DMS79 treated with DMSO at 0.1 percent for 48 hours (cell line): ENCODE measurements at places on chromosomes 12 and 14.

- DNase-seq = no peak
These were observed 32.8 kb downstream of the COX8C start for GRCh38 chr14:93379831-93380230.

DNA sequence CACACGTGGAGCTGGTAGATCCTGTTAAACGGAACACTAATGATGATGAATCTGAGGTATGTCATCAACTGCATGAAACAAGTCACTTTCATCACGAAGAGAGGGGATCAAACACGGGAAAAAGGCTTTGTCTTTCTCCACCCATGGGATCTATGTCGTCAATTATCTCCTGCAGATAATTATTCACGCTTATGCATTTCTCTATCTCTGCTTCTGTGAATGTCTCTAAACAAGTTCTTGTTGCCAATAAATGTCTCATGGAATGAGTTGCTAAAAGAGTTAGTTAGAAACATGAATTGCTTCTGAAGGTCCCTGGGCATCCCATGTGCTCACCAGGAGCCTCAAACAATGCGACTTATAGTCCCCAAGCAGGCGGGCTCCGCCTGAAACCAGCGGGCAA is 1228.2 kb upstream of the TMEM132C start:
- DNase-seq = no peak

DNA sequence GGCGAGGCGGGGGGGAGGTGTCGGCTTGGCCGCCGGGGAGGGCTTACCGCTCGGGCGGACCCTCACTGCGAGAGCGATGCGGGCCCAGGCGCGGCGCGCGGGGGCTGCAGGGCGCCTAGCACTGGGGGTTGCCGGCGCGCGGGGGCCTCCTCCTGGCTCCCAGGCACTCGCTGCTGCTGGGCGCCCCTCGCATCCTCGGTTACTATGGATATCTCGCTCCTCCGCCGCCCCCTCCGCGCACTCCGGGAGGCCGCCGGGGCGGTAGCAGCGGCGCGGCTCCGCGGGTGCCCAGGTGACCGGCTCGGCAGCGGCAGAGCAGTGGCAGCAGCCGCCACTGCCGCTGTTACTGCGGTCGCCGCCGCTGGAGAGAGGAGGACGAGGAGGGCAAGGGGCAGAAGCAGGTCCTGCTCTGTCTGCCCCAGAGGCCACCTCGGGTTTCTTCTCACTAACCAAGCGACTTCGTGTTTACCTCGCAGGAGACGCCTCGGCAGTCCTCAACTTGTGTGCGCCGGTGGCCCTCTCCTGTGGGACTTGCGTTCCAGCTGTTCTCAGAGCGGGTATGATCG is 250.1 kb downstream of the APAF1 start:
- peak; percentile 39 for DNase-seq

- DNase-seq = peak; percentile 45
These were observed 6.8 kb upstream of the HNF1A start for GRCh38 chr12:120971299-120972180.

DNA sequence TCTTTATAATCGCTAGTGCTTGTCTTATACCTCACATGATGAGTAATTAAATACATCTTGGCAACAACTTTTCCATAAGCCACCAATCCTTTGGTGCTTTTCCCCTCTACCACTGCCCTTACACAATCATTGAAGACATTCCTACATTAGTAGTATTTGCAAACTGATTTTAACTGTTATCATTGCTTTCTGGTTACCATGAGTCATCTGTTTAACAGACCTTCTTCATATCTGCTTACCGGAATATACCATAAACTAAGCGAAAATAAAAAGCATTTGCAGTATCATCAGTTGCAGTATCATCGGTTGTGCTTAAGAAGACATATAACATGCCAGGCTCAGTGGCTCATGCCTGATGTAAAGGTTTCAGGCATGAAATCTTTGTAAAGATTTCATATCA is 54.8 kb upstream of the PLEKHA5 start:
- no peak for DNase-seq

DNA sequence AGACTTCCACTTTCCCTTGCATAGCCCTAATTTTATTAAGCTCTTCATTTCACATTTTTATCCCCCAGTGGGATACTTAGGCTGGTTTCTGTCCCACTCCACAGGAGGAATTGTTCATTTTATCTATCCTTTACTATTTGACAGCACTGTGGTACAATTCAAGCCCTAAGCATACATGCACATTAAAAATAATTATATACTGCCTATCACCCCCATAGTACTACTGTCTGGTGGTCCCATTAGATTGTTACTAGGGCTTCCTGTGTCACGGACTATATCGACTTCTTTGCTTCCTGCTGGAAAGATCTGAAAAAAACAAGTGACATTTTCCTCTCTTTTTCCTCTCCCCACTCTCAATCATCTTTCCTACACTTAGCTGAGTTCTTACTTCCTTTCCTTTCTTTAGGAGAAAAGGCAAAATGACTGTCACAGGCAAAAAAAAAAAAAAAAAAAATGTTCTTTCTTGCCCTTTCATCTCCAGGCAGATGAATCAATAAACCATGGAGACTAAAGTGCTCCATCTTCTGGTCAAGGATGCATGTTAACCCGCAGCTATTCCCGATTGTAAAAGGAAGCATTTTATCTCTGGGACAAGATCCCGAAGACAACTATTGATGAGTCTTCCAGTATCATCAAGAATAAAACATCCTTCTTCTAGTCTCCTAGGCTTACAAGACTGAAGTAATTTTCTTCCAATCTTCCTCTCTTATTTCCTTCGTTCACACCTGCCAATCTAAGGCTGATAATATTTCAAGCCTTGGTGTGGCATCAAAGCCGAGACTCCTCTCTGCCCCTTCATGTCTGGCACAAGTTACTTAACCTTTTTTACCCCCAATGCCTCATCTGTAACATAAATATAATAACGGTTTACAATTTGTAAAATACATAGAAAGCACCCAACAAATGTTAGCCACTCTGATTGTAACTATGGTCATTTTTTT is 94.4 kb upstream of the PLEKHG7 start:
- no peak for DNase-seq

DNA sequence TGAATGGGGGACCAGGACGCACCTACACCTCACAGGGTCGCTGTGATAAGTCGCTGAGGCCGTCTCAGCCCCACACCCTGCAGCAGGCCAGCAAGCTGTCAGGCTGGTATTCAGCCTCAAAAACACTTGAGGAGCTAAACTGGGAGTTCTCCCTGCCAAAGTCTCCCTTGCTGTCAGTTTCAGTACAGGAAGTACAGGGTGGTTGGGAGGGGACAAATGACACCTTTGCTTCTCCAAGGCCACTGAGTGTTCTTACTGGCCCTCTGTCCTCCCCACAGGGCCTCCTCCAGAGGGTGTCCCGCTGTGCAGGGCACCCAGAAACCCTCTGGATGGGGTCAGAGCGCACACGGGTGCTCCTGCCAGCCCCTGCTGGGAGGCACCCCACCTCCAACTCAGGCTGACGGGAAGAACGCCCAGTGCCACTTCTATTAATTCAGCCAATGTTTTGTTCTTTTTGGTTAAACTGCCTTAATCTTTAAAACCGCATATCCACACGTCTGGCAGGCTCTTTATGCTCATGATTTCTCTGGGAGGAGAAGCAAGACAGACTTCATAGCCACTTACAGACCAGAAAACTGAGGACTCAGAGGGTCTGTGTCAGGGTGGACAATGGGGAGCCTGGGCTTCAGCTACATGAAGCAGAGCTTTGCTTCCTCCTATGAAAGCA is 75.9 kb downstream of the ITPK1 start:
- no peak for DNase-seq

- peak; percentile 24 for DNase-seq
These were observed 161.7 kb downstream of the ANO2 start for GRCh38 chr12:5783289-5783920.

DNA sequence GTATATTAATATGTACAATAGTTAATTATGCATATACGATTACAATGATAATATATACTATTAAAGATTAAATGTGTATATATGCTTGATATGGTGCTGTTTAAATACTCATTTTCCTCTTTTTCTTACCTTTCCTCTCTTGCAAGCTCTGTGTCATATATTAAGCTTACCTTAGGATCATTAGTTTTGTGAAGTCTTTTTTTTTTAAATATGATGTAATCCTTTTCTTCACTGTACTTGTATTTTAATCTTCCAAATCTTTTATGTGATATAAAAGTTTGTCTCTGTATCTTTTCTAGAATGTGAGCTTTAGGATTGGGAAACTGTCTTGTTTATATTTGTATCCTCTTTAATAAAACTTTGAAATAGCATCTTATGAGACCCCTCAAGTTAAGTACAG is 88.7 kb downstream of the CCDC91 start:
- no peak for DNase-seq

DNA sequence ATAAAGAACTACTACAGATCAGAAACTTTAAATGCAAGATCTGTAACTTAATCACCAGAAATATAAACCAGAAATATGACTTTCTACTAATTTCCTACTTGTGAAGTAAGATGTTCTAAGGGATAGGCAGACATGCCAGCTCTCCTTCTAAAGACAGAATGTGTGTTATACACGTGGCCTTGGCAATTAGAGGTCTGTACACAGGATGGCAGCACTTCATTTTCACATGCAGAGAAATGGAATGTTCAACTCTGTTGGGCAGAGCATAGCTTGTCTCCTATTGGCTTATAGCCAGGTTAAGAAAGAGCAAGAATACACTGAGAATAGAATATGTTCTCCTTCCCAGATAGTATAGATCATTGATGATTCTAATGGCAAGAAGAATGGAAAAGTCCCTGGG is 403.8 kb downstream of the DAD1 start:
- no peak for DNase-seq

DNA sequence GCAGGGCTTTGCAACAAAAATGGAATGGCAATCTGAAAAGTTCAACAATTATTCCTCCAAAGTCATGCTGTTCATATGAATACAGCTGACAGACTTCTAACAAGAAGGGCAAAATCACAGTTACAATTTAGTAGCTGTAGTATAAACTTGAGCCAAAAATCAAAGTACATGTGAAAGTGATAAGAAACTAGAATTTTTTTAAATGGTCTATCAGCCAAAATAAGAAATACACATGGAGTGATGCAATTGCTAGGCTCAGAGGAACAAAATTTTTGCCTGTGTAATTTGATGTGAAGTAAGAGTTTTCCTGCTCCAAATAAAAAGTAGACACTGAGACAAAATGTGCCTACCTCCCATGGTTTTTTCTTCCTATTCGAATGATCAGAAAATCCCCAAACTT is 167.7 kb upstream of the CDKN3 start:
- DNase-seq = no peak

DNA sequence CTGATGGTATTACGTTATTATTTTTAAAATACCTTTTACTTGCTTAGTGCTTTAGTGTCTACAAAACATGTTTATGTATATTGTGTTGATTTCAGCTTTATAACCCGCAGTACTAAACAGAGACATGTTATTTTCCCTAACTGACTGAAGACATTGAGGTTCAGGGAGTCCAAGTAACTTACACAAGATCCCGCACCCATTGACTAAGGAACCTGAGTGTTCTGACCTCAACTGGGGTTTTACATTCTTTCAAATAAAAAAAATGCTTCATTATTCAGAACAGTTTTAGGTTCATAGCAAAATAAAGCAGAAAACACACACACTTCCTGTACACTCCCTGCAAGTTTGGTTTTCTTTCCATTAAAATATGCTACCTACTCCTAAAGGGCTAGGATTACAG is 60.4 kb upstream of the METAP2 start:
- no peak for DNase-seq

DNA sequence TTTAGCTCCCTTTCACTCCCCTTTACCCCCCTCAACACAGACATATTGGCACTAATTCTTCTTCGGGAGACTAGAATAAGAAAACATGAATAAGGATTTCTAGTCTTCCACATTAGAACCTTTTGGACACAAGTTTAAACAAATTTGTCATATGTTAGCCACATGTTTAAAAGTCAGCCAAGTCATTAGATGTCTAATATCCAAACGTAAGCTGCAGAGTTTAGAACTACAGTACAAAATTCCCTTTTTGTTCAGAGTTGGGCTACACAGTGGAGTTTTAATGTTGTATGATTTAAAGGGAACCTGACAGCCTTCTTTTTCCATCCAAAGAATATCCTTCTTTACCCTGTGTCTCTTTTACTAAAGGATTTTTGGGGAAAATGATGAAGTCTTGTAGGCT is 79.8 kb downstream of the PDE6H start:
- no peak for DNase-seq

DNA sequence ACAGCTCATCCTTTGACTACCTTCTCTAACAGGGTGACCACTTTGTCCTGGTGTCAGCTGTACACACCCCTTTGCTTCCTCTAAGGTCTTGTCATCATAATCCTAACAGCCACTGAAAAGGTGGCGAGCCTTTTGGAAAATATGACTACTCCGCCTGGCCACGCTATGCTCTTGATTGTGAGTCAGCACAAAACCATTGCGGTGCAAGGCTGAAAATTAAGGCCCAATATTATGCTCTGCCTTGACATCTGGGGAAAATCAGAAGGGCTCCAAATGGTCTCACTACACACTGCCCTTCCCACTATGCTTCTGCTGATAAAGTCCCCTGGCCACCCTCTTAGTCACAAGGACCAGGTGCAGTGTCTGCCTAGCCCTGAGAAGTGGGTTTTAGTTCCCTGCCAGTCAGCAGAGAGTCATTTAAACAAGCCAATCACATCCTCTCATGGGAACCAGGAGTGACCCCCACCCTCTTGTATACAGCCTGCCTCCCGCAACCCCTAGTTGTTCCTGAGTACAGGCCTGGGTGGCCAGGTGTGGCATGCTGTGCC is 34.3 kb downstream of the FGD6 start:
- no peak for DNase-seq

GRCh38 chr14:60204104-60204842 is 39.1 kb upstream of the DHRS7 start:
- DNase-seq = no peak

GRCh38 chr12:81125691-81126090 is 47.8 kb downstream of the ACSS3 start:
- DNase-seq = no peak

DNA sequence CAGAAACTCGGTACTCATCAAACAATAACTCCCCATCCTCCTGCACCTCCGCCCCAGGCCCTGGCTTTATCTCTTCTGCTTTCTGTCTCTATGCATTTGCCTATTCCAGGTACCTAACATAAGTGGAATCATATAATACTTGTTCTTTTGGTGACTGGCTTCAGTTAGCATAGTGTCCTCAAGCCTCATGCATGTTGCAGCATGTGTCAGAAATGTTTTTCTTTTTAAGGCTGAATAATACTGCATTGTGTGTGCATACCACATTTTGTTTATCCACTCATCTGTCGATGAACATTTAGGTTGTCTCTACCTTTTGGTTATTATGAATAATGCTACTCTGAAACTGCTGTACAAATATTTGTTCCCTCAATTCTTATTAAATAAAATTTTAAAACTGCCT is 117.1 kb downstream of the KICS2 start:
- DNase-seq = no peak

GRCh38 chr12:53600490-53601295 is 25.5 kb downstream of the ATF7 start:
- DNase-seq = no peak

DNA sequence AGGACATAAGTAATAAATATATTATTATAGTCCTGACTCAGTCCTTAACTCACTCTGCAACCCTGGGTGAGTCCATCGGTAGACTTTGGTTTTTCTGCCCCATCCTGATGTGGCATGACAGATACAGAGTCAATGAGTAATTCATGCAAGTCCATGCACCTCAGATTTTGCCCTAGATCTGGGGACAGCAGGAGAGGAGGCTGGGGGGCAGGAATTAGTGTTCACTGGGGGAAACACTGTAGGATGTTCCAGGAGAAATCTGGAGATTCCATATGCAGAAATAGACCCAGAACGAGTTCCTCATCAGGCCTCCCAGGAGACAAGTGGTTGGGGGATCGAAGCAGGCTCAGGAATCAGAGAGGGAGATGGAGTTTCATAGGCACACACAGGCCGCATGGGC is 150.8 kb downstream of the DICER1 start:
- DNase-seq = no peak
